Trophoblast cell (in vitro differentiated cells and primary cell): ENCODE measurements at places on chromosomes 7 and 10.

GRCh38 chr7:94001396-94001795 is 2.8 kb downstream of the BET1 start:
- DNase-seq, result no peak

GRCh38 chr10:126585249-126586017 is 85.1 kb downstream of the C10orf90 start:
- DNase-seq, result no peak

- peak; percentile 25 for DNase-seq
Observed at GRCh38 chr10:118017850-118018249, 28.9 kb downstream of the RAB11FIP2 start.

DNA sequence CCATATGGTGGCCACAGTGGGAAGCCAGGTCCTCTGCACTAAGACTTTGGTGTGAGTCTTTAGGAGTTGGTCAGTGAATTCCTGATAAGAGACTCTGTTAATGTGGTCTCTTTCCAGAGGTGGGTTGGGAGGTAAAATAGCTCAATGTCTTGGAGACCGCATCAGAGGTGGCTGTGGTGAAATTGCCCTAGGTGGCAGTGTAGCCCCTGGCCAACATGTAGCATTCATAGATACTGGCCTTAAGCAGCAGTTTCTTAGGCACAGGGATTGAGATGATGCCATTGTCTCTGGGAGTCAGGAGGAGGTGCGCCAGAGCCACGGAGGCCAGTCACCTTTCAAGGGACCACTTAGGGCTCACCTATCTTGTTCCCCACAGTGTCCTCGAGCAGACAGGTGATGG is 202.8 kb downstream of the CREB5 start:
- no peak for DNase-seq

- DNase-seq, result no peak
Observed at GRCh38 chr10:124366343-124366742, 52.4 kb downstream of the OAT start.

- peak; percentile 63 for DNase-seq
Observed at GRCh38 chr10:59562126-59562525, 147.5 kb downstream of the SLC16A9 start.

DNA sequence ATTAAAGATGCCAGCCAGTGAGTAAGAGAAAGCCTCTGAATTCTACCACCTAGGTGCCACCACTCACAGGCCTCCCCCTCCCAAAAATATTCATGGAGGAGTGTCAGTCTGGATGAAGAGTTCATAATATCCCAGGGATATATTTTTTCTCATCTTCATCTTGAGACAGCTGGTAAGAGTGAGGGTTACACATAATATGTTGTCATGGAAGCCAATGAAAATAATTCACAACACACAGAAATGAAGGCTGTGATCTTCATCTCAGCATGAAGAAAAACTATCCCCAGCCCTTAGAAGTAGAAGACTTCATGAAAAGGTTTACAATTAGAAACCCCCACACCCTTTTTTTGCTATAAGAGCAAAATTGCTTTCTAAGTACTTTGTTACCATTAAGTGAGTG is 175.6 kb downstream of the DNAH11 start:
- DNase-seq, result peak; percentile 42

DNA sequence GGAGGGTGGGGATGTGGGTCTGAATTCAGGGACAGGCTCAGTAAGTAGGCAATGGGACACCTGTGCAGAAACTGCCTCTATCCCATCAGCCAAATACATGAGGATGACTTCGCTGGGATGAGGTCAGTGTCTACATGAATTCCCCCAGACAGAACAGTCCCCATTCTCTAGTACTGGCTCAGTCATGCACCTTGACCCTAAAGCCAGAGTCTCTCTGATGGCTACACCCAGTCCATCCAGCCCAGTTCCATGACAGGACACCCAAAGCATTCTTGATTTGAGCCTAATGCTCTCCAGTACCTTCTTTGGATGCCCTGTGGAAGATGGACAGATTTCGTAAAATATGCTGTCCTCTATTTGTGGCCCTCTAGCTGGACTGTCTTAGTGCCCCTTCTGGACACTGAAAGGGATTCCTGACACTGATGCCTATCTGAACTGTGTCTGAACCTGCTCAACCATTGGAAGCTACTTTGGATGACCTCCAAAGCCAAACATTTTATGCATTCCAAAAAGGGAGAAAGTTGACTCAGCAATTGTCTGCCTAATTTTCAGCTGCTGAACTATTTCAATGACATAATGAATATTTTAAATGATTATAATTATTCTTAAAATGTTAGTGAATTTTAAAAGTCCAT is 14.6 kb downstream of the SFRP4 start:
- no peak for DNase-seq

- no peak for DNase-seq
Observed at GRCh38 chr10:6842722-6843121, 262.6 kb upstream of the PRKCQ start.

- no peak for DNase-seq
Observed at GRCh38 chr7:23787272-23787671, 77.3 kb downstream of the STK31 start.

GRCh38 chr10:4677296-4678021 is 148.5 kb upstream of the AKR1E2 start:
- no peak for DNase-seq

- no peak for DNase-seq
Observed at GRCh38 chr7:96055717-96056116, 266.2 kb downstream of the SLC25A13 start.

DNA sequence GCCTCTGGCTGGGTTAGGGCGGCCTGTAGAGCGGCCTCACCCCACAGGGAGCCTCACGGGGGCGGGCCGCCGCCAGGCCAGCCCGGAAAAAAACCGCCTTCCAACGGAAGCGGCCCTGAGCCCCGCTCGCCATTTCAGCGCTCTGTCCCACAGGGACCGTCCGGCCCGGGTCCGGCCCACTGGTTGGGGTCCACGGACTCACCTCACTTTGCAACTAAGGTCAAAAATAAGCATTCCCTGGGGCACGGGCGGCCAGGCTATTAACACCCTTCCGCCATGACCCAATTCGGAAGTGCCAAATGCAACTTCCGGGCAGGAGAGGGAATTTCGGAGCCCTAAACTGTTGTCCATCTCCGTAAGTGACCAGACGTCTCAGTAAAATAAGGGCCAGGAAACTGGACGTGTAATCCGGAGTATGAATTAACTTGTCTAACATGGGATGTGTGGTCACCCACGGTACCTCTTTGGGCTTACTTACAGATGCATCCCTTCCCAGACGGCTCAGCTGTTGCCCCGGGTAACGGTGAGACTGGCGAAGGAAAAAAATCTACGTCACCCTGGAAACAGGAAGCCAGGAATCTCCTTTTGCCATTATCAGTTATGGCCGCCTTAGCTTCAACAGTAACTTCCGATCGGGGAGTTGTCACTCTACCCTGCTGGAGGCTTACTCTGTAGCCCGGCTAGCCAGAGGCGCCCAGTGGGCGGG is at the start of gene BBIP1:
Gene BBIP1, minus strand, starts transcription at position 538 of the 706 bp plus-strand sequence. CDS start 1,023 bp downstream, outside the sequence.
- DNase-seq, result peak; percentile 100

DNA sequence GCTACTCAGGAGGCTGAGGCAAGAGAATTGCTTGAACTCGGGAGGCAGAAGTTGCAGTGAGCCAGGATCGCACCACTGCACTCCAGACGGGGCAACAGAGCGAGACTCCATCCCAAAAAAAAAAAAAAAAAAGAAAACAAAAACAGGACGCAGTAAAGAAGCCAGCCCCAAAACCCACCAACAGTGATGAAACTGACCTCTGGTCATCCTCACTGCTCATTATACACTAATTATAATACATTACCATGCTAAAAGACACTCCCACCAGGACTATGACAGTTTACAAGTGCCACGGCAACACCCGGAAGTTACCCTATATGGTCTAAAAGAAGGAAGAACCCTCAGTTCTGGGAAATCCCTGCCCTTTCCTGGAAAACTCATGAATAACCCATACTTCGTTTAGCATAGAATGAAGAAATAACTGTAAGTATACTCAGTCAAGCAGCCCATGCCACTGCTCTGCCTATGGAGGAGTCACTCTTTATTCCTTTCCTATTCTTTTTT is 40.0 kb upstream of the EIF4H start:
- peak; percentile 98 for DNase-seq

DNA sequence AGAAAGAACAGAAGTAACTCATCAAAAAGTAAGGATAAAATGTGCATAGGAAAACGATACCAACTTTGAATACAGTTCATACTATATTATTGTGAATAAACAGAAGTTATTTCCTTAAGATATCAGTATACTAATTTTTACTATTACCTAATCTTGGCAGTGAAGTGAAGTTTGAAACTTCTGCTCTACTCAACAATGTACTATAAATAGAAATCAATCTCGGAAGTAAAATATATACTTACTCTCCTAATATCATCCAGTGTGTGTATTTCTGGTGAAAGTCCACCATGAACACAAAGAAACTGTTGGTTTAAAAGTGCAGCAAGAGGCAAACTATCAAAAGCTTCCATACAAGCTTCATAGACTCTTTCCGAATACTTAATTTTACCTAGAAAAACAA is 24.6 kb downstream of the PPP3CB start:
- DNase-seq, result no peak

- no peak for DNase-seq
Observed at GRCh38 chr7:132504071-132504470, 72.2 kb downstream of the PLXNA4 start.

DNA sequence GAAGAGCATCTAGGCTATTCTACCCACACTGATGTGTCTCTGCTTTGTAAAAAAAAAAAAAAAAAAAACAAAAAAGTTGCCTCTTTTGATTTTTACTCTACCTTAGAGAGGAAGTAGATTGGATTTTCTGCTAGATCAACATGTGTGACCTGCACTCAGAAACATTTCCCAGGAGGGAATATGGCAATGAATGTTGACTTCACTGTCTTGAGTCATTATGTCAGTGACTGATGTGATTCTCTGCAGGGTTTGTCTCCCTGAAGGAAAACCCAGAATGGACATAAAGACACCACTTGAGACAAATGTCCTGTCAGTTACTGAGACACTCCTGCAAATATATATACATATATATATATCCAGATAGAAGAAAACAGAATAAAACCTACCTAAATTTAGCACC is 370.3 kb downstream of the BMPER start:
- no peak for DNase-seq
